ENCODE measurements at places on chromosomes 3 and 15. TPM values are rescaled to one million over a fixed set of nuclear protein-coding genes. Genes with fewer than 3 reads are reported as not detected.

Gene IL16
- 1.3 TPM for total RNA-seq

Gene RFTN1
- total RNA-seq: 7.5 TPM

Gene HTR3E
- total RNA-seq: not detected

Gene ROPN1
- not detected for total RNA-seq

Gene ISLR
- 1.6 TPM for total RNA-seq

Gene ZMYND10
- total RNA-seq: 3.4 TPM

Gene PRICKLE2
- total RNA-seq: 121 TPM
